ENCODE measurements at places on chromosomes 2 and 18. TPM values are rescaled to one million over a fixed set of nuclear protein-coding genes. Genes with fewer than 3 reads are reported as not detected.

Gene CMPK2
- 15.4 TPM for total RNA-seq

Gene CXCR2
- not detected for total RNA-seq

Gene NRP2
- 159 TPM for total RNA-seq

Gene ANKRD29
- total RNA-seq = 2.3 TPM

Gene CCDC74A
- 11.9 TPM for total RNA-seq

Gene IGFBP5
- 731 TPM for total RNA-seq

Gene TMEM37
- total RNA-seq = not detected

Gene ZSWIM2
- total RNA-seq = 0.62 TPM

Gene ACTR2
- total RNA-seq = 162 TPM

Gene AAK1
- 41.4 TPM for total RNA-seq

Gene RNF152
- 15.4 TPM for total RNA-seq

Gene AQP12B
- total RNA-seq = not detected

Gene QPCT
- 43.6 TPM for total RNA-seq

Gene CNTNAP5
- not detected for total RNA-seq

Gene FAM110C
- not detected for total RNA-seq

Gene SCN3A
- 0.12 TPM for total RNA-seq

Gene SPC25
- 2.6 TPM for total RNA-seq

Gene PDE11A
- total RNA-seq = 0.33 TPM

Gene KCNF1
- not detected for total RNA-seq

Gene TUBB8B
- not detected for total RNA-seq

Gene HOXD12
- total RNA-seq = 0.33 TPM

Gene TET3
- 4.2 TPM for total RNA-seq

Gene EML6
- 1.1 TPM for total RNA-seq

Gene EGR4
- not detected for total RNA-seq

Gene CREG2
- total RNA-seq = 5.2 TPM

Gene SOS1
- 13.6 TPM for total RNA-seq

Gene FBXO41
- 2.1 TPM for total RNA-seq

Gene SPATA3
- not detected for total RNA-seq

All from uterine smooth muscle cell (primary cell).